Activated T-helper 1 cell treated with anti-CD3 and anti-CD28 coated beads, Interleukin-2, amount 50 U/mL, for 16 hours (primary cell): ENCODE measurements at places on chromosomes 4 and X.
A peak's percentile ranks its signal among the peaks of the same experiment; 100 is the strongest.

- no peak for DNase-seq
Measured at GRCh38 chr4:146592019-146592418, 46.7 kb upstream of the POU4F2 start.

DNA sequence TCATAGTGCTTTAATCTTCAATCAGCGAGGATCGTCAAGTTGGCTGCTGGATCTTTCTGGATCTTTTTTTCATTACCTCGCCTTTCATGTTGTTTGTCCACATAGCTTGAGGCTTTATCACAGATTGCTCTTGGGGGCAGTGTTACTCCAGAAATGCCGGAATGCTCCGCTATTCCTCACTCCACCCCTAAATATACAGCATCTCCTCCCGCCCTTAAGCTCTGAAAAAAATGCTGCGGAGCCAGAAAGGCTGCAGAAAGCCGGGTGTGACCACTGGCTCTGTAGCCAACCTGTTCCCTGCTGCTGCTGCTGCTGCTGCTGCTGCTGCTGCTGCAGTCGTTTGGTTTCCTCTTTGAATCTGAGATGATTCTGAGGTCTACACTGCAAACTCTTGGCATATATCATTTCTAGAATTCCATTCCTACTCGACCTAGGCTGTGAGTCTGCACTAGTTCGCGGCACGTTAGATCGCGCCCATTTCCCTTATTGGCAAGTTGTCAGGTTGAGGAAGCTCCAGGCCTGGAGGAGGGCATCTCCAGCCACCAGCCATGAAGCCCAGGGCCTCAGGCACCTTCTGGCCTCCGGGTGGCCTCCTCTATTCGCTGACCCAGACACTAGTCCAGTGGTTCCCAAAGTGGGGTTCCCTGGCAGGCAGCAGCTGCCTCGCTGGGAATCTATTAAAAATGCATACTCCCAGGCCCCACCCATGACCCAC, 34.2 kb downstream of the WDR13 start:
- DNase-seq, result peak; percentile 35

- DNase-seq, result no peak
Measured at GRCh38 chr4:118954246-118954645, 65.6 kb downstream of the SYNPO2 start.

- DNase-seq, result no peak
Measured at GRCh38 chr4:6668391-6668790, 25.3 kb upstream of the S100P start.

GRCh38 chrX:123731987-123732669, 724 bp downstream of the THOC2 start:
- no peak for DNase-seq

- no peak for DNase-seq
Measured at GRCh38 chrX:42664680-42665079, 113.3 kb downstream of the PPP1R2C start.

DNA sequence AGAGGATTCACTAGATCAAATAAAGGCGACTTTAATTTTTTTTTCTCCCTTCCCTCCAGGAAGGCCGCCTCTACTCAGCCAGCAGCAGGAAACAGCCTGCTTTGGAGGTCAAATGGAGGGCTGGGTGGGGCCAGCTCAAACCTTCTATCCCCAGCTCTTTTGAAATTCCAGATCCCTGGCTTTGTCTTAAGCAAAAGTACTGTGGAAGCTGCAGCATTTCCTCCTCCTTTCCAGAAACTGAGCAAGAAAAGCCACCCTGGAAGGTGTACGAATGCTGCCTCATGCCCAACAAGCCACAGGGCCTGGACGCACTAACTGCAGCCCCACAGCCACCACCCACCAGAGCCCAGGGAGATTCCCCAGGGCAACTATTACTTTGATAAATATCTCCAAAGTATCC, 55.1 kb upstream of the ZCCHC13 start:
- DNase-seq, result no peak

DNA sequence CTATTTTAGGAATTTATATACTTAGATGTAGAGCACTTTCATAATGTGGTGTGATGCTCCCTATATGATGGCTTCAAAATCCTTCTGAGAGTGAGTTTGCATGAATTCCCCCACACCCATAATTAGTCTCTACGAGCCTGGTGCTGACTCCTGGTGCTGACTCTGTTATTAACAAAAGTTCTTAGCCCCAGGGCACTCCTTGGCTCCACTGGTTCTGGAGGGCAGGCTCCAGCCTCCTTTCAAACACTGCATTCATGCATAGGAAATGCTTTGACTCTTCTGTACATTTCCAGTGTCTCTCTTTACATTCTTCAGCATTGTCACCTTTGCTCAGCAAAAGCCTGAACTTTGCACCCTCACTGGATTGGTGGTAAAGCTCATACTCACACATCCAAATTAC, 64.0 kb downstream of the LNX1 start:
- no peak for DNase-seq

- no peak for DNase-seq
Measured at GRCh38 chrX:136687457-136687856, 39.5 kb downstream of the CD40LG start.

DNA sequence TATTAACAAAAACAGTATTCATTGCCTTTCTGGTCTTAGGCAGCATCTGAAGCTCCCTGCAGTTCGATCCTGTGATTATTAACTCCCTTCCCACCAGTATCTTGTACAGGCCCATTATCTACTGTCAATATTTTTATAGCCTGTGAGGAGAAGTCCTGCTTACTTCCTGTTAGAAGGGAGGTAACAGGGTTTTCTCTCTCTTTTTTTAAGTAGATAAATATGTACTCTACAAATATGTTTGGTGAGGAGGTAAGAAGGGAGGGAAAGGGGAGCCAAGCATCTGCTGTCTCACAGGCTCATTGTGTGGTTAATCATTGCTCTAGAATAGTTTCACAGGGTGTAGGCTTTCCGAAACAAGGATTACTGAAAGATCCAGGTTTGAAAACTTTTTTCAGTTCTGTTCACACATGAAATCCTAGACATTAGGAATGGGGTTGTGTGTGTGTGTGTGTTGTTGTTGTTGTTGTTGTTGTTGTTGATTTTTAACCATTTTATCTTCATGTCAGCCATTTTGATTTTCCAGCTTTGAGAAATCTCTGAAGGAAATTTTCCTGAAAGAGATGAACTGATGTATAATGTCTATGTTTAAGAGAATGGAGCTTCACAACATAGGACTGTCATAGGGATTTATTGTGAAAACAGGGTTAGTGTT, 14.2 kb downstream of the ATOH1 start:
- no peak for DNase-seq

DNA sequence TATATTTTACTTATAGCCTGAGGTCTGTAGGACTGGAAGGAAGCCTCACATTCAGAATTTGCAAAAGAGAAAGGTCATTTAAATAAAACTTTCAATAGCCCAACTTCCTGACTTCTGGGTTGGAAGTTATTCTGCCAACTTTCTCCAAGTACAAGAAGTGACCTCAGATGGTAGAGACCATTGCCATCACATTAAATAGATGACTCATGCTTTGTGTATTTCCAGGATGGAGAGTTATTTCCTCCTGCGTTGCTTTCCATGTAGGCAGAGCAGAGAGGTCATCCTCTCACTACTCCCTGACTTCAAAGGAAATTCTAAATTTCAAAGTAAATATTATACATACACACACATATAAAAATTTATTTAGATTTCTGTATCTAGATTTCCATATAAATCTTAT, 73.0 kb upstream of the NR3C2 start:
- DNase-seq, result no peak

GRCh38 chr4:64781737-64782326, 372.6 kb upstream of the TECRL start:
- no peak for DNase-seq

DNA sequence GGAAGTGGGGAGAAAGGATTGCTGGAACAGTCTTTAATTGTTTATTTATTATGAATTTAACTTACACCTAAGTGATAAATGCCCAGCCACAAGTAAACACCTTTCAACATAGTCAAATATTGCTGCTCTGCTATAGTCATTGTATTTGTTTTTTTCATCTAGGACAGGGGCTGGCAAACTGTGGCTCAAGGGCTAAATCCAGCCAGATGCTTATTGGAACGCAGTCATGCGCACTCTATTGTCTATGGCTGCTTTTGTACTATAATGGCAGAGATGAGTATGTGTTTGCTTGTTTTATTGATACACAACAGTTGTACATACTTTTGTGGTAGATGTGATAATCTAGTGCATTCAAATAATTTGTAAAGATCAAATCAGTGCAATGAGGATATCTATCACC, 95.3 kb downstream of the ZAR1 start:
- no peak for DNase-seq

GRCh38 chr4:24594887-24595286, 10.5 kb upstream of the DHX15 start:
- no peak for DNase-seq

DNA sequence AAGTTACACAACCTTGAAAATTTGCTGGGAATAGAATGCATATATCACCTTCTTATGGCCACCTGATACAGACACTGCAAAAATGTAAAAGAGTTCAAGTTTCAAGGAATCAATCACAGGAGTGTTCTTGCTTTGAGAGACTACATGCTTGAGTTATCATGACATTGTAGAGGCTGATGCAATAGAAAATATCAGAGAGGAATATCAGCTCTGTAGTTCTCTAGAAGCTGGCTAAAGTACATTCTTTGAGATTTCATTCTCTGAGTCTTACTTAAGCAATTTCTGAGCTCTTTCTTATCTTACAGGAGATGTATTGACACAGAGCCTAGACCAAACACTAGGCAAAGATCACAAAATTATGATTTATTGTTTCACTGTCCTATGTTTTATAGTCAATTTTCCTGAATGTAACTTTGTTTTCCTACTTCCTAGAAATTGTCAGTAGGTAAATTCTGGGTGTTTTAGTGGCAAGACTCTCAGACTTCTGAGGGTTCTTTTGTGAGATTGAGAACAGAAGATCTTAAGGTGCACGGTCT, 152.1 kb upstream of the HPGD start:
- DNase-seq, result no peak

DNA sequence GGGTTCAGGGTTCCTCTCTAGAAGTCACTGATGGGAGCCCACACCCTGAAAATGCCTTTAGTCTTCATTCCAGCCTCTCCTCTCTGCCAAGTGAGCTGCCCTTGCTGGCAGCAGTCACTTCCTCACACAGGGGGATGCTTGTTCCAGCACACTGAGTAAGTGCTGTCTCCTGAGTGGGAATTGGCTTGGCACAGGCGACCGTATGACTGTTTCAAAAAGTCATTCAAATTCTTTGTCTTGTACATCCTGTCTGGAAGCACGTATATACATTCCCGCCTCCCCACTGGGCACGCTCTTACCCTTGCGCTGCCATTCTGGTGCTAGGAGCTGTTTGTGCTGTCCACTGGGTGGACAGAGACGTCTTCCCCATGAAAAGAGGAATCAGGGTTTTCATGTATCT, 40.2 kb upstream of the CD99 start:
- DNase-seq, result no peak
